Right renal cortex interstitium (tissue), 3 donors: ENCODE measurements at places on chromosomes 3 and 15. TPM values are rescaled to one million over a fixed set of nuclear protein-coding genes. Genes with fewer than 3 reads are reported as not detected.

- no peak for DNase-seq
Measured at GRCh38 chr15:40762919-40763800, 708 bp upstream of the GCHFR start.

DNA sequence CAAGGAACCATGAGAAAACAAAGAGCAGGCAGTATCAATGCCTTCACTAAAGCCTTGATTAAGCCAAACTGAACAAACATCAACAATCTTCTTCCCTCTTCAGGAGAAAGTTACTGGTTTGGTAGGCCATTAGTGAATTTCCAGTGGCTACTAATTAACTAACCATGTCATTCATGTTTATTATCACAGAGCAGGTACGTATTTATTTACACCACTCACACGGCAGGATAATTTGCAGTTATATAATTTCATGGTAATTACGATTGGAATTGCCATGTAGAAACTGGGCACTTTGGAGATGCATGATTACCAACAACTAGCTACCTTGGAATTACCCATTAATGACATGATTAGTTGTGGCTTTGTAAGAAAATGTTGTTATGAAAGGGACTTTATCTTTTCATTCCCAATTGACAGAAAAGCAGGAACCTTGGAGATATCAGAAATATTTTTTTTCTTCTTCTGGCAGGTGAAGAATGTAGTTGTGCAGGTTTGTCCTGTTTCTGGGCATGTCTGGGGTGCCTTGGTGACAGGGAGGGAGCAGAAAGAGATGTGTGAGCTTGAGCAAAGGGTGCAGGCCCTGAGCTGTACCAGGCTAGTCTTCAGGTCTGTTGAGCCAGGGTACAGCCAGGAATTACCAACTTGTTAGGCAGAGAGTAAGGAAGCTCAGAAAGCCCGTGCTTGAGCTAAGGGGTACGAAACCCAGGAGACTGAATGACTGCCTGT is 310.7 kb downstream of the RORA start:
- DNase-seq: no peak

Gene SCN11A
- 0.72 TPM for polyA plus RNA-seq

- DNase-seq: no peak
Measured at GRCh38 chr3:52915294-52915693, 17.9 kb upstream of the STIMATE start.

DNA sequence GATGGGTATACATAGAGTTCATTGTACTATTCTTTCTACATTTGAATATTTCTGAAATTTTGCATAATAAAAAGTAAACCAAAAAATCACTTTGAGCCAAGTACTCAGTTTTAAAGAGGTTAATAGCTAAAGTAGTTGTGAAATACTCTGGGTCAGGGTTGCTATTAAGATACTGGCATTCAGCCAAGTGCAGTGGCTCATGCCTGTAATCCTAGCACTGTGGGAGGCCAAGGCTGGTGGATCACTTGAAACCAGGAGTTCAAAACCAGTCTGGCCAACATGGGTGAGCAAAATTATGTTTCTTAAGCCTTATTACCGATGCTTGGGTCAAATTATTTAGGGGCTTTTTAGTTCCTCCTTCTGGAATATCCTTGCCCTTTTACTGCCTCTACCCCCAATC is 122.0 kb upstream of the MELTF start:
- DNase-seq: no peak

Gene SAMD7
- not detected for polyA plus RNA-seq

DNA sequence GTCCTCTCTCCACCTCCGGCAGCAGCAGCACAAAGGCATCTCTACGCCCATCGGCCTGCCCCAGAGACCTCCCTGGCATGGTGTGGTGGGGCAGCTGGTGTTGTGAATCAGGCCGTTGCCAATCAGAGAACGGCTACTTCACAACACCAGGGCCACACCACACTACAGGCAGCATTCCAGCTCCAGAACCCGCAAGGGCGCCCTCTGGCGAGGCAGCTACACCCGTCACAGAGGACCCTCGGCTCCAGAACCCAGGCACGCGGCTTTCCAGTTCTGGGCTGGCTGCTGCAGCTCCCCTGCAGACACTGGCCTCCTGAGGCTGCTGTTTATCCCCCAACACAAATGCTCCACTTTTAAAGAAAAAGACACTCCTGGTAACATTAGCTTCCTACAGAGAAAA is 127.5 kb upstream of the TOPAZ1 start:
- no peak for DNase-seq

GRCh38 chr3:124907957-124908356 is 20.8 kb upstream of the ITGB5 start:
- no peak for DNase-seq

DNA sequence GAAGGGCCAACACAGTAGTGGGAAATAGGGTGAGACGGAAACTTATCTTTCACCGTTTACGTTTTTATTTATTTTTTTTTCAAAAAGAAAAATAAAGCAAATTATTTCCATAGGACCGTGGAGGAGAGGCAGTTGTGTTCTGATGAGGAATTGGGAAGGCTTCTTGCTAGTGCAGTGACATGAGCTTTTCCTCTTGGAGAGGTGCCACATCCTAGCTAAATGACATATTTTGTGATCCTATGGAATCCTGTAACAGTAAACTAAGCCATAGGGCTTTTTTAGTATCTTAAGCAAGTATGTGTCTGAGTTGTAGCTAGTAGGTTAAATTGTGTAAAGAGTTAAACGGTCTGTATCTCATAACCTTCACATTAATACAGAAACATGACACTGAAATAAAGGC is 609.9 kb downstream of the RBMS3 start:
- DNase-seq: no peak

Gene SAXO2
- 5.5 TPM for polyA plus RNA-seq
